ENCODE measurements at places on chromosomes 4 and X.

GRCh38 chr4:73533515-73534422, 52.2 kb downstream of the AFM start:
- DNase-seq, result no peak

DNA sequence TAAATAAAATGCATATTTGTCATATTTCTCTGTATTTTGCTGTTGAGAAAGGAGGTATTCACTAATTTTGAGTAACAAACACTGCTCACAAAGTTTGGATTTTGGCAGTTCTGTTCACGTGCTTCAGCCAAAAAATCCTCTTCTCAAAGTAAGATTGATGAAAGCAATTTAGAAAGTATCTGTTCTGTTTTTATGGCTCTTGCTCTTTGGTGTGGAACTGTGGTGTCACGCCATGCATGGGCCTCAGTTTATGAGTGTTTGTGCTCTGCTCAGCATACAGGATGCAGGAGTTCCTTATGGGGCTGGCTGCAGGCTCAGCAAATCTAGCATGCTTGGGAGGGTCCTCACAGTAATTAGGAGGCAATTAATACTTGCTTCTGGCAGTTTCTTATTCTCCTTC, 3.3 kb downstream of the HTT start:
- no peak for DNase-seq

DNA sequence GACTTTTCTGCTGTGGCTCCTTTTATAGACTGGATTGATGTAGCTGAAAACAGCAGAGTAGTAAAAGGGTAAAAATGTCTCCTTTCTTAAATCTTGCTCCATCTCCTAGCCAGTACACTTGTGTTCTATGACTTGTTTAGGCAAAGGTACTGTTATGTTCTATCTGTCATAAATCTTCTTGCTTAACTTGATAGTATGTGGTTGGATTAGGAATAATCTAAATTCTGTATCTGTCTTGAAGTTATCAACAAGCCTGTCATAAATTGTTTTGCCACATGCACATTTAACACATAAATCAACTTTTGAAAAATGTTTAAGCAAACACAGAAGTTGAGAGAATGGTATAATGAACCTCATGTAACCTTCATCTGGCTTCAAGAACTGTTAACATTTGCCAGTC, 157.0 kb downstream of the FRAS1 start:
- DNase-seq, result no peak

GRCh38 chr4:20987191-20987590, 286.9 kb downstream of the PACRGL start:
- no peak for DNase-seq

DNA sequence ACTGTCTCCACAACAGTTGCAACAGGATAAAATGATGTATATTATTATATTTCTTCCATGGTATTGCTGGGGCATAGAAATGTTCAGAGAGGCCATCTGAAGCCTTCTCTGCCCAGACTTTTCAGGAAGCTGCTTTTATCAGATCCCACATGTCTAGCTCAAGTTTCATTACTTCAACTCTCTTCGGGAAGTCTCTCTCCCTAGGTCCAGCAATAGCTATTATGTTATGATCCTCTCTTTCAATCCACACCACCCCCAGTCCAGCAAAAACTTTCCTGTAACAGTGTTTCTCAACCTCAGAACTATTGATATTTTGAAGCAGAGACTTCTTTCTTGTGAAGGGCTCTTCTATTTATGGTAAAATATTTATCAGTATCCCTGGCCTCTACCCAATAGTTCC, 44.9 kb downstream of the CXCL1 start:
- no peak for DNase-seq

DNA sequence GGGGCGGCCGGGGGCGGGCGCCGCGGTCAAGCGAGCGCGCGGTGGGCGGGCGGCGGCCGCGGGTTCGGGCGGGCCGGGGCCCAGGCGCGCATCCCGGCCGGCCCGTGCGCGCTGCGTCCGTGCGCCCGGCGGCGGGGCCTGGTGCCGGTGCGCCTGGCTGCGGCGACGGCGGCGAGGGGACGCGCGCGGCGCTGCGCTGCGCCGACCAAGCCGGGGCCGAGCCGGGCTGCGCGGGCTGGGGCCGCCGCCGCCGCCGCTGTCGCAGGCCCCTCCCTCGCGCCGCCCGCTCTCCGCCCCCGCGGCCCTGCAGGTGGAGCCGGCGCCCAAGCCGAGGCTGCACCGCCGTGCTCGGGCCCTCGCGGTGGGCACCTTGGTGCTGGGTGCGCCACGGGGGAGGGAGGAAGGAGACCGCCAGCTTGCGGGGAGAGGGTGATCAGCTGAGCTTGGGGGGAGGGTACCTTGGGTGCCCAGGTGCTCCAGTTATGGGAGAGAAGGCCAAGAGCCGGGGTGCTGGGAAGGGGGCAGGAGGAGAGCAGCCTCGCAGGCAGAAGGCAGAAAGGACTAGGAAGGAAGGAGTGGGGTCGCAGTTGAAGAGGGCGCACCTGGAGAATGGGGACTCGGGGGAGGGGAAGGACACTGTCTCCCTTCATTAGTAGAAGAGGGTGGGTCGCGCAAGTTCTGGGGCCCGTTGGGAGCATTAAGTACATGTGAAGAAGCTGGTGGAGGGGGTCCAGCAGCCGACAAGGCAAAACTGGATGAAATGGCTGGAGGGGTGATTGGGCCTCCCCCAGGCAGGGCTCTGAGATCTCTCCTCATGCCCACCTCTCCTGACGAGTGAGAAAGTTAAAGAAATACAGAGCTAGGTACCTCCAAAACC, at the start of gene PPP2R2C:
Gene PPP2R2C, minus strand, starts transcription at position 228 of the 877 bp plus-strand sequence. CDS start 385 bp downstream, outside the sequence.
- DNase-seq, result peak; percentile 33

DNA sequence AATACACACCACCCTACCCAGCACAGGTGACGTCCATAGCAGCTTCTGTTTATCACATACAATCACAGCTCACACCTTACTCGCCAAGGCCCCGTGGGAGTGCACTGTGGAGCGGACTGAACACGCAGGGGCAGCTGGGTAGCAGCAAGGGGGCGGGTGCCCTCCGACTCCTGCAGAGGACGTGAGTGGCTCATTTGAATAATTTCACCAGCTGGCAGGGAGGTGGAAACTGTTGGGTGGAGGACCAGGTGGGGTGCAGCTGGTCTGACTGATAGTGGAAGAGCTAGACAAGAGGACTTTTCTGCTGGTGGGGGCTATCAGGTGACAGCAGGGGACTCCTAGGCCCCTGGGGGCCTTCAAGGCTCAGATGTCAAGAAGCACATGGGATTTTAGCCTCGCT, 16.3 kb downstream of the MAN2B2 start:
- no peak for DNase-seq

DNA sequence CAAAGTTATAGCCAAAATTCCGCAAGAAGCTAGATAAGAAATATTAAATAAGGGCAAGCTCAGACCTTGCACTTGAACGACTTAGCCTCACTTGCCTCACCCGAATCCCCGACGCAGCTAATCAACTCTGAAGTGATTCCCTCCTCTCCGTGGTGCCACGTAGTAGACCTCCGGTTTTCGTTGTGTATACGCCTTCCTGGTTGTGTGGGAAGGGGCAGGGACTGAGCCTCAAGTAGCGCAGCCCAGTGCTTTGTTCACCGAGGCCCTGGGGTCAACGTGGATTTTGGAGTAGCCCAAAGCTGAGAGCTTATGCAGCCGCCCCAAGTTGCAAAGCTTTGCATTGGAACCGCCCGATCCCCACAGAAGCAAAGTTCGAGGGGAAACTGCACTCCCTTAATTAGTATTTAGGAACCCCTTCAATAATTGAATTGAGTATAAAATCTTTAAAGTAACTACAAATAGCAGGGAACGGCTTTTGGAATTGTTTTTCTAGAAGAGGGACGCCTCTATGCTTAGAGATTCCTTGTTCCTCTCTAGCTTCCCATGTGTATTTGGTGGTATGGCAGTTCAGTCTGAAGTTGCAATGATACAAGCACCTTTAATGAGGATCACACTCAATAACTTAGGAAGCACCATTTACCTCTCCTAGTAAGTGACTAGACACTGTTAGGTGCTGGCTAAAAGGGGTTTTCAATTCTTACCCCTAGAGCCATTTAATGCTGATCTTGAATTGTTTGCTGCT, 55.7 kb downstream of the LINC00632 start:
- DNase-seq, result no peak
